NCI-H2029 treated with DMSO at 0.1 percent for 48 hours (cell line): ENCODE measurements at places on chromosomes 6 and 20.

DNA sequence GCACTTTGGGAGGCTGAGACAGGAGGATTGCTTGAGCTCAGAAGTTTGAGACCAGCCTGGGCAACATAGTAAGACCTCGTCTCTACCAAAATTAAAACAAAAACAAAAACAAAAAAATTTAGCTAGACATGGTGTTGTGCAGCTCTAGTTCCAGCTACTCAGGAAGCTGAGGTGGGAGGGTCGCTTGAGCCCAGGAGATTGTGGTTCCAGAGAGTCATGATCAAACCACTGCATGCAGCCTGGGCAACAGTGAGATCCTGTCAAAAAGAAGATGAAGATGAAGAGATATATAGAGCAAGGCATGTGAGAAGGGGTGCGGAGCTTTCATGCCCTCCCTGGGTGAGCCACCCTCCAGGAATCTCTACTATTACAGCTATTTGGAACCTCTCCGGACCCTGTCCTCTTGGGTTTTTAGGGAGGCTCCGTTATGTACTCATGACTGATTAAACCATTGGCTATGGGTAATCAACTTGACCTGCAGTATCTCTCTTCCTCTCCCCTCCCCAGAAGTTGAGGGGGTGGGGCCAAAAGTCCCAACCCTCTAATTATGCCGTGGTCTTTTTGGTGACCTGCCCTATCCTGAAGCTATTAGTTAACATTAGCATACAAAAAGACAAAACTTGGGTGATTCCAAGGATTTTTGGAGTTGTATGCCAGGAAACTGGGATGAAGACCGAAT is 9.0 kb downstream of the POLH start:
- DNase-seq, result no peak

DNA sequence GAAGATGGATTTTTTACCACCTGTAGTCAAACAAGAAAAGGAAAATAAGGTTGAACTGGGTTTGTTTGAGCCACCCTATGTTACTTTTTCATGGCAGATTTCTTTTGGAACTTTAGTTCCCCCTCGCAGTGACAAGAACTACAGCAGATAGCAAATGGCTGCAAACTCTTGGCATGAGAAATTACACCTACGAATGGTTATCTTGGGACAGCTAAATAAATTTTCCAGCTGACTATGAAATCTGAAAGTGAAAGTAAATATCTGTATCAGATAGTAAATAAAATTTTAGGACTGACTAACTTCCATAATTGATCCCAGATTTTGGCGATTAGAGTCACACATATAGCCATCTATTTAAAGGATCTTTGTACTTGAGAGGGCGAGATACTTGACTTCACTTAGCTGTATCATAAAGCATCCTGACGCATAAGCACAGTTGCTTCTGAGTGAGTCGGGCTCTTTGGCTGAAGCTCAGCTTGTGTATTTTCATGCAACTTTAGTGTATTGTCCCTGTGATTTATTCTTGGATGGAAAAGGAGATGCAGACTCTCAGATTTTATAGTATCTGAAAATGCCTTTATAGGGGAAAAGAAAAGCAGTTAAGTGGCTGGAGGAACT is 125.3 kb upstream of the B3GAT2 start:
- DNase-seq, result no peak

DNA sequence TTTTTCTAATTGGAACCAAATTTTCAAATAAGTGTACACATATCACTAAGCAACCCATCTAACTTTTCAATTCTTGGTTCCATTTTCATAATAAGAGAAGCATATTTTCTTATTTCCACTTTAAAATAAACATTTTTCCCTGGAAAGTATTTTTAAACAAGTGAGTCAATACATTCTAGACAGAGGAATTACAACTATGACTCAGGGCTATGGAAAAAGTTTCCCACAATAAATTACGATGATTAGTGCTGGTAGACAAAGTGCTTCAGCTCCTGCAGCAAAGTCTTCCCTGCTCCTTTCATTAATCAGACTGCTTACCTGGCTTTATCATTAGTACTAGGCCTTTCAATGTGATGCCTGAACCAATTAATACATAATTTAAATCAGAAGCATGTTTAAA is 322.5 kb downstream of the HACE1 start:
- no peak for DNase-seq

- DNase-seq, result no peak
These were observed 58.5 kb downstream of the MRPL14 start for GRCh38 chr6:44068607-44069296.

- no peak for DNase-seq
These were observed 470.4 kb downstream of the CDH26 start for GRCh38 chr20:60428651-60429050.

- DNase-seq, result no peak
These were observed 62.6 kb downstream of the RIN2 start for GRCh38 chr20:19820555-19821211.

GRCh38 chr6:39057251-39058155 is 8.9 kb downstream of the GLP1R start:
- DNase-seq, result no peak

DNA sequence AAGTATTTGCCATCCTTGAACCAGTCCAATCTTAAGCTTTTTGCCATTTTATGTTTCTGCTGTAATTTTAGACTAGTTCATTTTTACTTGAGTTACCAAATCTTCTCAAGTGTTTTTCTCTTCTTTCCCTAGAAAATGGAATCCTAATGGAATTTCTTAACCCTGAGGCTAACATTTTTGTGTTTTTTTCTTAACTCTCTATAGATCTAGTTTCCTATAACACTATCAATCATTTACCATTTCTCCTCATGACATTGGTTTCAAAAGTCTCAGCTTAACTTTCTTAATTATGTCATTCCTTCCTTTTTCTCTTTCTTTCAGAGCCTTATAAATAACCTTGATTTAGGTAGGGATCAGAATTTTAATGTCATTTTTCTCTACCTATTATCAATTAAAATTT is 54.8 kb downstream of the SENP6 start:
- no peak for DNase-seq

DNA sequence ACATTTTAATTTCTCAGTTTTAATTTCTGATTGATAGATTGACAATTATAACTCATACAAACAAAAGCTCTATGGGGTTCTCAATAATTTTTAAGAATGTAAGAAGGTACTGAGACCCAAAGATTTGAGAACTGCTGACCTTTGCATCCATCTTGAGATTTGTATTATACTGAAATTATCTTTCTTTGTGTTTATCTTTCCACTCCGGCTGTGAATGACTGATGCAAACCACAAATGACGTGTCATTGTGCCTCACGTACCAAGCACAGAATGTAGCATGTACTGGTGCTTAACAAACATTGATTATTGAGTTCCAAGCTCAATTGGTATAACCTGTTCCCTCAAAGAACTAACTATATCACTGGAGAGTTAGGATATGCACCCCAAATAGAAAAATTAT is 152.1 kb upstream of the SMLR1 start:
- no peak for DNase-seq

DNA sequence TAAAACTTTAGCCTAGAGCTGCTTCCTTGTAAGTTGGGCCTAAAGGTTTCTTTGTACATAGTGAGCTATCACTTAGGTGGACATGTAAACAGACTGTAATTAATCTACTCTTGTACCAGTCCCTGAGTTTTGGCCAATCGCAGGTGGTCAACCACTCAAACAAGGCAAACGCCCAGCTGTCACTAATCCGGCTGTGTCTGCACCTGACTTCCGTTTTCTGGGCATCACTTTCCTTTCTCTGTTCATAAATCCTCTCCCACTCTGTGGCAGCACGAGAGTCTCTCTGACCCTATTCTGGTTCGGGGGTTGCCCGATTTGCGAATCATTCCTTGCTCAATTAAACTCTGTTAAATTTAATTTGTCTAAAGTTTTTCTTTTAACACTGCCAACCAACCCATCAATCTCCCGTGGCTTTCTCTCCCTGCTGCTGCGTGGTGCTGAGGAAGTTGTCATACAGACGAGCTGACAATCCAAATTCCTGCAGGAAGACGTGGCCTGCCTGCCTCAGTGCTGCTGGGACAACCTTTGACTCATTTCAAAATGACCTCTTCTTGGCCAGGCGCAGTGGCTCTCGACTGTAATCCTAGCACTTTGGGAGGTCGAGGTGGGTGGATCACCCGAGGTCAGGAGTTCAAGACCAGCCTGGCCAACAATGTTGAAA is 206.3 kb downstream of the QKI start:
- DNase-seq, result no peak

DNA sequence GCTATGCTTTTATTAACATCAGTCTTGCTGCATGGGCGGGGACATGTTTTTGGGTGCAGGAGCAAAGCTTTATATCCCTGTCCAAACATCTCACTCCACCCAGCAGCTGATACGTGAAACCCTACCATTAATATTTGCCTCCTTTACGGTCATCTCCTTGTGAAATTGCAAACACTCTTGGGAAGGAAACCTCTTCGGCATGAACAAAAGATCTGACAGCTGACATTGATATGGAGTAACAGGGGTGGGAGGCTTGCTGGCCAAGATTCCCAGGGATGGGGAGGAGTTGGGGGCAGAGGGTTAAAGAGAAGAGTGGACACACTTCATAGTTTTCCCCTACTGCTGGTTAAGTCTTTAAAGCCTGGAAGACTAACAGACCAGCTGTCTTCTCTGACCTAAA is 22.2 kb upstream of the VEGFA start:
- DNase-seq, result no peak

- DNase-seq, result peak; percentile 90
These were observed 268.2 kb upstream of the SOX4 start for GRCh38 chr6:21325201-21325856.

DNA sequence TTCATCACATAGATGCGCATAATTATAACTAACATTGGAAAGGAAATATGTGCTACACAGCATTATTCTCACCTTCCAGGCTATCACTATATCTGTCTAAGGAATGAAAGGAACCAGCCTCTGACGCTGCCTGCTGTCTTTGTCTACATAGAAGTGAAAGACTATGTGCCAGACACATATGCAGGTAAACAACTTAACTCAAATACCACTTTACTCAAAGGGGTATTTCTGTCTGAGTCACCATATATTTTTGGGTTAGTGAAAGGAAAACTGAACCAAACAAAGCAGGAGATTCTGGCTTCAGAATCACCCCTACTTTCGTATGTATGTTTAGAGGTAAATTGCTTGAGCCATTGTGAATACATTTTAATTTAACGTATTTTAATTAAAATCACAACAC is 328.6 kb upstream of the PLCB4 start:
- no peak for DNase-seq

- DNase-seq, result no peak
These were observed 18.3 kb upstream of the PYGB start for GRCh38 chr20:25229486-25230165.

DNA sequence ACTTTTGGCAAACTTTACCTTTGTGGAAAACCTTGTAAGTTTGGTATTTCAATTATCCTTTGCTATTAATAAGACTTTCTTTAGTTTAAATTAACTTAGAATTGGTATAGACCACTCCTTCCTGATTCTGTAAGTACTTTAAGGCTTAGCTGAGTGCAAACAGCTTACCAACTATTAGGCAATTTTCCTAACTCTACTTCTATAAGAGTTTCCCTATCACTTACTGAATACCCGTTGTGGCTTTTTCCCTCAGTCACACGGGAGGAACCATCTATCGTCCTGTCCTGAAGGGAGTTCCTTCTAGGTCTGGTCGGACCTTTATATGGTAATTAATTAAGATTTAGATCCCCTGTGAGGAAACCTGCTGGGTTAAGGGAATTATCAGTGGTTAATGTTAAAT is 9.6 kb downstream of the SLC35A1 start:
- no peak for DNase-seq

GRCh38 chr6:11366183-11366933 is 133.9 kb upstream of the NEDD9 start:
- no peak for DNase-seq

DNA sequence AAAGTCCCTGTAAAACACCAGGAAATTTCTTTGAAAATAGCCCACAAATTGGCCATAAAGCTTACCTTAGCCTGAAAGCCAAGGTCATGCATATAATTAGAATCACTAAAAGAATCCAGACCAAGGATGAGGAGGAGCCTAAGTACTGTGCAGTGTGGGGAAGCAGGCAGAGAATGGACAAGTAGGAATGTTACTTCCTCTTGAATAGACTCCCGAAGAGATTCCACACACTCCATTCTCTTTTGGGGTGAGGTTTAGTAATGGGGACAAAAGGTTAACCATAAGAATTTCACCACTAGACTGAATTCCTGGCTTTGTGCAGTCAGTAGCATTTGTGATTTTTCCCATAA is 27.5 kb upstream of the MARCKS start:
- no peak for DNase-seq

GRCh38 chr20:23515250-23515939 is 24.5 kb downstream of the CST8 start:
- DNase-seq, result no peak

DNA sequence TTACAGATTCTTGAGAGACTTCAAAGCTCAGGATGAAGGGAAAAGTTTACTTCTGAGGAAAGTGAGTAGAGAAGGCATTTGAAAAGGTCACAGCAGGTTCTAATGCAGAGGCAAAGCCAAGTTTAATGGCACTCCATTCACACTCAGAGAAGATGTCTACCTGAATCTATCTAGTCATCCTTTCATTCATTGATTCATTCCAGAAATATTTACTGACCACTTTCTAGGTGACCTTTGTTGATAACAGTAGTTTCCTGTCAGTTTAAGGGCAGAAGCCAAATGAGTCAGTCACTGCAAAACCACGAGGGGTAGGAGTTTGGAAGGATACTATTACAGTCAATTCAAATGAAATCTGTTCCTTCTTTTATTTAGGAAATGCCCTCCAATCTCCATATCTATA is 30.8 kb downstream of the FBXO5 start:
- no peak for DNase-seq

- no peak for DNase-seq
These were observed 1.3 kb downstream of the HIVEP2 start for GRCh38 chr6:142943711-142944123.

- no peak for DNase-seq
These were observed 272.1 kb downstream of the LRFN2 start for GRCh38 chr6:40315060-40315459.

DNA sequence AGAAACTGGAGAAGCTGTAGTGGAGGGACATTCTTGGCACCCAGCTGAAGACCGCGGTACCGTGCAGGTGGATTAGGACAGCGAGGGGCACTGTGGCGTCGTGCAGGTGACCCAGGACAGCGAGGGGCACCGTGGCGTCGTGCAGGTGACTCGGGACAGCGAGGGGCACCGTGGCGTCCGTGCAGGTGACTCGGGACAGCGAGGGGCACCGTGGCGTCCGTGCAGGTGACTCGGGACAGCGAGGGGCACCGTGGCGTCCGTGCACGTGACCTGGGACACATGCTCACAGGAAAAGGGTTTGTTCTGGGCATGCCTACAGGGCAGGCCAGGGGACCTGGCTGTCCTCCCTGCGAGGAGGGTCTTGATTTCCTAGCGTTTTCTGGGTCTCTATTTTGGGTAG is 29.2 kb upstream of the SMOC2 start:
- no peak for DNase-seq

DNA sequence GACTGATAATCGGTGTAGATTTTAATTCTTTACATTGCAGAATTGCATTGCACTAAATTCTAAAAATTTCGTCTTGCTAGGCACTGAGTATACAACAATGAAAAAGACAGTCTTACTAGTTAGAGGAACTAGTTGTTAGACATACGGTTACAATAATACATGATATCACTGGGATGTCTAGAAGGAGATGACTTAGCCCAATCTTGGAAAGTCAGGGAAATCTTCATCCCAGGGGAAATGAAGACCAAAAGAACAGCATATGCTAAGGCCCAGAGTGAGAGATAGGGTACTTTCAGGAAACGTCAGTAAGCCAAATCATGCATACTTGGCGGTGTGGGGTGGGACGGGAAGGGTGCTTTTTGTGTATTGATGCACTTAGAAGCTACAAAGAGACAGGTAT is 901 bp downstream of the CEP57L1 start:
- no peak for DNase-seq

GRCh38 chr6:137661601-137662000 is 167.4 kb upstream of the OLIG3 start:
- DNase-seq, result no peak
